ENCODE measurements at places on chromosomes 7 and 10.

GRCh38 chr7:95011995-95012394 lies 104.6 kb downstream of the PPP1R9A start:
- no peak for DNase-seq

DNA sequence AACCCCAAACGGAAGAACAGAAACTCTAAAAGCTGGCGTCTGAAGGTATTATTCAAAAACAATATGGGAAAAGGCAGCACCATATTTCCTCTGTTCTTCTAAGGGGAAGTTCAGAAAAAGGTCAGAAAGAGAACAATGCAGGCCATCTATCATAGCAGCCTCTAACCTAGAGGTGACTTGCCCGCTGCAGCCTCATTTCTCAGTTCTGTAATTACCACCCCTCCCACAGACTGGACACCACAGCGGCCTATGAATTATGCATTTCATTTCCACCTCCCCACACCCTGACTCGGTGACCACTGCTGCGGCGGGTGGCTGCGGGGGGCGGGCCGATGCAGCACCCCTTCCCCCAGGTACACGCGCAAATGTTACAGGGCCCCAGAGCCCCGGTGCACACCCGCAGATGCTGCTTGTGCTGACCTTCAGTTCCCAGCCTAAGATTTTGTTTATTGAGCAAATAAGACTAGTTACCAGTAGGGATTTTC lies 125.5 kb downstream of the CLEC2L start:
- DNase-seq = peak; percentile 38

DNA sequence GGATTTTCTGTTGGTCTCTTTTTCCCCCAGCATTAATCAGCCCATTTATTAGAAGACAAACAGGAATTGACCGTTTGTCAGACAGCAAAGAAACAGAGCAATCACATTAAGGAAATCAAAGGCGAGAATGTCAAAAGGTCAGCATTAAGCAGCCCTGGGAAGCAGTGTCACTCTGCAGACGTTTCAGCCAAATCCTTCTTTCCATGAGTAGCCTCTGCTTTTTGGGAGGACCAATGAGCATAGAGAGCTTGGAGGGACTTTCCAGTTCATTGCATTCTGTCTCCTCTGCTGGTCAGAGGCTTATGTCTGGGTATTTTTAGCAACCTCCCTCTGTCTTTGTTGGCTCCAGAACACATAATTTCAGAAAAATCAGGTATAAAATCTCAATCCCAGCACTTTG lies 481.4 kb downstream of the GALNT17 start:
- no peak for DNase-seq

DNA sequence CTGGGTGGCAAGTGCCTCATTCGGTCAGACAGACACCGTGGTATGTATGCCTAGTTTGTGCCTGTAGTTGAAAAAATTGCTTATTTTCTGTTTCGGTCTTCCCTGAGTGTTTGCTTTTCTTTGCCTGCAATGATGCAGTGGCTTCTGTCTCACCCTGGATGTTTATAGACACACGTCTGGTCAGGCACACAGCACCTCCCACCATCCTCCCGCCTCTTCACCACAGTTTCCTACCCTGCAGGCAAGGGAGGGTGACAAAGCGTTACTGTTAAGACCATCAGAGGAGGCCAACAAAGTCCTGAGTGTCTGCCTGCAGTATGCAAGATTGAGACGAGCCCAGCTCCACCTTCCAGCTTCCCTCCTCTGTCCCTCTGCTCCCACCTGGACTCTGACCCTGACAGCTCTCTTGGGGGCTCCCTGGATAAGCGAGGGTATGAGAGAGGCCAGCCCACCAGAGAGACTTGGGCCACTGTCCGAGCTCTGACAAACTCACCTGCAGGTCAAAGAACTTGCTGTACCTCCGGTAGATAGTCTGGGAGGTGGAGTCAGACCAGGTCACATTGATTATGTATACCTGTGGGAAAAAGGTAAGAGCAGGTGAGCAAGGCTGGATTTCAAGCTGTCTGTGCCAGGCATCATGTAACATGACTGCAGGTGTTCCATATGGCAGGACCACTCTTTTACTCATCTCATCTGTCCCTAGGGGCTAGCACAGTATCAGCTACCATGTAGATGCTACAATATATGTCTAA lies 54.4 kb downstream of the SH3PXD2A start:
- no peak for DNase-seq

- no peak for DNase-seq
These were observed 3.3 kb downstream of the FRAT2 start for GRCh38 chr10:97331153-97331703.

DNA sequence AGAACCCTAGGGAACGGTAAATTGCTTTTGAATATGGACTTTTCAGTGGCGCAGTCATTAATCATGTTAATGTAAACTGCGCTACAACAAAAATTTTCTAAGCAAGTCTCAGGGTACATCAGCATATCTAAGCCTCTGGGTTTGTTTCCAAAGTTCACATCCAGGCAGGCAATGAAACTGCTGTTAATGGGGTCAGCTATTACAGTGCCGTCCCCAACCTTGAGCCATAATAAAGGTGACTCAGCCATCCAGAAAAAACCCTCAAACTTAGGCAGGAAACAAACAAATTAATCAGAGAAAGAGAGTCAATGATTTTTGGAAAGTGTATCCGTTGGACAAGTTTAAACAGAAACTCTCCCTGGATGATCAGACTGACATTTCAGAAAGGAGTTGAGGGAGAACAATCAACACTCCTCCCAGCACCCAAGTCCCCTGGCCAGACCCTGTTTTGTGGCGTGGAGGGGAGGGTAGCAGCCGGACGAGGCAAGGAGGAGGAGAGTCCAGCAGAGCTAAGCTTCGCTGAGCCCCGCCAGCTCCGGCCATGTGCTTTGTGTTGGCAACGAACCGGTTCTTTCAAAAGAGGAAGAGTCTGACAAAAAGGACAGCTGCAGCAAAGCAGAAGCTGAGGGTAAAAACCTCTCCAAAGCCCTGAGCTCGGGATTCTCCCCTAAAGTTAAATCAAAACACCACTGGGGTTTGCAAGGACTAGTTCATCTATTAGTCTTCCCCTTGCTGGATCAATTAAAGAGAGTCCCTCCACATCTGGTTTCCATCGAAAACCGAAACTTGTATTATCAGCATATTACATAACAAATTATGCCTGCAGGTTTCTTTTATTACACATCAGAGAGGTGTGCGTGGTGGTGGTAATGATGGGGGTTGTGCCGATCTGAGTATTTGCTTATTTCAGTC lies 3.6 kb downstream of the FAM53B start:
- DNase-seq = no peak

- DNase-seq = no peak
These were observed 191.5 kb downstream of the DIP2C start for GRCh38 chr10:497898-498451.

- DNase-seq = no peak
These were observed 10.9 kb downstream of the PDZD8 start for GRCh38 chr10:117364110-117364960.

DNA sequence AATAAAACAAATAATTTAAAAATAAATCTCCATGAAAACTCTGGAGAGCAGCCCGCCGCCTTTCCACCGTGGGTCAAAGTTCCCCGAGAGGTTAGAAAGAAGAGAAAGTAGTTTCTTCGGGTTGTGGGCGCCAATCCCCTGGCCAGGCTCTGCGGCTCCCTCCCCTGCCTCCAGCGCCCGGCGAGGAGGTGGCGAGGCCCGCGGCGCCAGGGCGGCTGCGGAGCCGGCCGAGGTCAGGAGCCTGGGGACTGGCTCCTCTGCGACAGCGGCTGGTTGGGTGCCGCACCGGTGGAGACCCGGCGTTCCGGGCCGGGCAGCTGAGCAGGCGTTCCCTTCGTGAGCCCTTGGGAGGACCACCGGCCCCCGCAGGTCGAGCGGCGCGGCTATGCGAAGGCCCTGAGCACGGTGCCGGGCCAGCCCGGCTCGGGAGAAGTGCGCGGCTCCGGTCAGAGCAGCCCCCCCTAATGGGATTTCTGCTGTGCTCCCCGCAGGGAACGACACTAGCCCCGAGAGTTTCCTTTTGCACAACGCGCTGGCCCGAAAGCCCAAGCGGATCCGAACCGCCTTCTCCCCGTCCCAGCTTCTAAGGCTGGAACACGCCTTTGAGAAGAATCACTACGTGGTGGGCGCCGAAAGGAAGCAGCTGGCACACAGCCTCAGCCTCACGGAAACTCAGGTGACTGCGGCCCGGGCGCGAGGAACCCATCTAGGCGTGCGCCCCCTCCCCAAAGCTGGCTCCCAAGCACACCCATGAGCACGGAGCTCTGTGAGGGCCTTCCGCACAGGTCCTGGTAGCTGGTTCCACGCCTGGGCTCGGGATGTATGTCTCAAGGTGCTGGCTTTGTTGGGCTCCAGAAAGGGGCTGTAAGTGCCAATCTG lies 2.8 kb downstream of the EMX2 start:
- no peak for DNase-seq

GRCh38 chr7:122942059-122942458 lies 53.4 kb downstream of the TAS2R16 start:
- no peak for DNase-seq

GRCh38 chr7:129423700-129424410 lies 10.4 kb upstream of the STRIP2 start:
- no peak for DNase-seq

- no peak for DNase-seq
These were observed 25.7 kb downstream of the CHST3 start for GRCh38 chr10:71989661-71990454.

DNA sequence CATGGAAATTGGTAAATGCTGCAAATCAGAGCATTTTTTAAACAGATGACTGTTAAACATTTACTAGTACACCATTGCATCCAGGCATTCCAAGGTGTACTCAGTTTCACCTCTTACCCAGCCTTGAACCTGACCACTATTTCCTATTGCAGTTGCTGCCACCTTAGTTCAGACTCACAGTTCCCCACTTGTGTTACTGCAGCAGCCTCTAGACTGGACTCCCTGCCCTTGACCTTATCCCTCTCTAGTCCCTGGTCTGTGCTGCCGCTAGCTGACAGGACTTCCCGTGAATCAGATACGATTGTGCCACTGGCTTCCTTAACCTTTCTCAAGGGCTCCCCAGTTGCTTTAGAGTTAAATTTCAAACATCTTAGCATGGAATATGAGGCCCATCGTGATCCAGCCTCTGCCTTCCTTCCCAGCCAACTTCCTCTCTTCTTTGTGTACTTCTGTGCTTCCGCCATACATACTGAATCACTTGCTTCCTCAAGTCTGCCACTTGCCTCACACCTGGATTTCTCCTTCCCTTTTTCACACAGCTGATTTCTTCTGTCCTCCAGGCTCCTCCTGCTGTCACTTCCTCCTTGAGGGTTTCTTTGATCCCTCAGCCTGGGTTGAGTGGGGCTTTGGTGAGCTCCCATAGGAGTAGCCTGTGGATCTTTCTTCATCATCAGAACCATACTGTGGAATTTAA lies 118.7 kb upstream of the GJD4 start:
- DNase-seq = no peak

DNA sequence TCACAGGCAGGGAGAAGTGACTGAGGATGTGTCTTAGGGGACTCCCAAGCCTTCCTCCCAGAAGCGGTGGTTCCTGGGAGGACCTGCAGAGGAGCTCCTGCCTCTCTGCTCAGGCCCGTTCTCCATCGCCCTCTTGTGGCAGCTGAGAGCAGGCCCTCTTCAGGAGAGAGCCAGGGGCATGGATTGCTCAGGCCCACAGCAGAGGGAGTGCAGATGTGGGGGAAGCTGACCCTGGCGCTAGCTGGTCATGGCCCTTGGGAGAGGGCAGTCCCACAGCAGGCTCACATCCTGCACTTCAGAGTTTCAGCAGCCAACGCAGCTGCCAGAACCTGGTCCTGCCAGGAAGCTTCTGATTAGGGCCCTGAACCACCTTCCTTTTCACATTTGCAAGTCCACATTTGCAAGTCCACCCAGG lies 94.8 kb upstream of the TARP start:
- no peak for DNase-seq

DNA sequence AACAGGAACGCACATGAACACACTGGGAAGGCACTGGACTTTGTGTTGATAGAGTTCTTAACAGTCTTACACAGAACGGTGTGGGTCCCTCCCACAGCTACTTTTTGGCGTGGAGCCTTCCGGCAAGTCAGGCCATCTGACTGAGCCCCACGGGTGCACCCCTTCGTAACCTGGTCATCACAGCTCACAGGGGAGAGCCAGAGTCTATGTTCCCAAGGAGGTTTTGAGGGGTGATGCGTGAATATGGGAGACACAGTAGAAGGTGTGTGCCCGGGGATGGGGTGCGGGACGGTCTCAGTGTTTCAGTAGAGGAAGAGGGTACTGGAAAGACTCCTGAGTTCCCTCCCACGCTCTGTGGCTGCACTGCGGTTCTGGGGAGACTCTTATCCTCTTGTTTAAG lies 291.7 kb downstream of the DNAJB6 start:
- DNase-seq = no peak

GRCh38 chr10:59694936-59695335 lies 14.7 kb downstream of the SLC16A9 start:
- DNase-seq = no peak

- no peak for DNase-seq
These were observed 15.5 kb downstream of the ZNF487 start for GRCh38 chr10:43452356-43452914.

DNA sequence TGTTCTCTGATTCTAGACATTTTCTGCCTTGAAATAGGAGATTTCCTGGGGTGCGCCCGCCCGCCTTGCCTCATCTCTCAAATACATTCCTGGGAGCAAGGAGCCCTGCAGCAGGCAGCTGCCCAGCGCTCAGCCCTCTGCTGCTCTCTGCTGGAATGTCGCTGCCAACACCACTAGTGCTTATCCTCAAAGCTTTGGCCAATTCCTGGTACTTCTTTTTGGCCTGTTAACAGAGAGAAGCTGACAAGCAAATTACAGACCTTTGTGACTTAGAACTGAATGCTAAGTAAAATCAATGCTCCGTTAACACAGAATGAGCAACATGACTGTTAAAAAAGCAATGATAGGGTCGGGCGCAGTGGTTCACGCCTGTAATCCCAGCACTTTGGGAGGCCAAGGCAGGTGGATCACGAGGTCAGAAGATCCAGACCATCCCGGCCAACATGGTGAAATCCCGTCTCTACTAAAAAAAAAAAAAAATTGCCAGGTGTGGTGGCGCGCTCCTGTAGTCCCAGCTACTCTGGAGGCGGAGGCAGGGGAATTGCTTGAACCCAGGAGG lies 41.9 kb upstream of the SYPL1 start:
- peak; percentile 62 for DNase-seq

DNA sequence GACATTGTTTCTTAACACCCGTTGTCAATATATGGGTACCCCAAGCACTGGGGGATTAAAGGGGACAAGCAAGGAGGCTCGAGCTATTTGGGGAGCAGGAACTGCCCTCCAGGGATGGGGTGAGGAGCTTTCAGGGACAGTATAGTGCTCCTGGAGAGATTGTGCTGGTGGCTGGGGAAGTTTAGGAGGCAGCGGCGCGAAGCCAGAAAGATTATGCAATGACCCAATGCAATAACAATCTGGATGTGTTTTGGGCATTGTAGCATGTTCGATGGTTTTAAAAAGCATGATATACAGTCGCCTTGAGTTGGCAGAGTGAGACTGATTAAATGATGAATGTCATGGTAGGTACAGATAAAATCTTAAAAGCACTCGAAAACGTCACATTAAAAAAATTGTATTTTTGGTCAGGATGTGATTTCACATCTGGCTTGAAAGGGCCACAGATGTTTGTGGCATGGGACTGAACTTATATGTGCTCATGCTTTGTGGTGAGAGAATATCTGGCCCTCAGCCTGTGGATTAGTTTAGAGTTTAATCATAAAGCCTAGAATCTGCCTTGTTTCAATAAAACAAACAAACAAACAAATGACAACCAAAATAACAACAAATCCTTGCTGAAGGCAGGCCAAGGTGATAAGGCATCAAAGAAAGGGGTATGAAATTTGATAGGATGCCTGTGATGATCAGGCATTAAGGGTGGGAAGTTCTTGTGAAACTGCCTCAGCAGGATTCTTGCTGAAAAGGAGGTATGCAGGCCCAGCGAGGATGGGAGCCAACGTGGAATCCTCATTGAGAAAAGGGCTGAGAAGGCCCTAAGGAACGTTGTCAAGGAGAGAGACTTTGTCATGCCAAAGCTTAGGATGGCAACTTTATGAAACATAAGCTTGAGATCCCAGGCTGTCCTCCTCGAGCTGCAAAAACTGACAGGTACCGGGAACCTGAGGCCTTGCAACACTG lies 417.1 kb upstream of the KLF6 start:
- no peak for DNase-seq
